Effector memory CD4-positive, alpha-beta T cell (primary cell): ENCODE measurements at places on chromosomes 3 and 15.

DNA sequence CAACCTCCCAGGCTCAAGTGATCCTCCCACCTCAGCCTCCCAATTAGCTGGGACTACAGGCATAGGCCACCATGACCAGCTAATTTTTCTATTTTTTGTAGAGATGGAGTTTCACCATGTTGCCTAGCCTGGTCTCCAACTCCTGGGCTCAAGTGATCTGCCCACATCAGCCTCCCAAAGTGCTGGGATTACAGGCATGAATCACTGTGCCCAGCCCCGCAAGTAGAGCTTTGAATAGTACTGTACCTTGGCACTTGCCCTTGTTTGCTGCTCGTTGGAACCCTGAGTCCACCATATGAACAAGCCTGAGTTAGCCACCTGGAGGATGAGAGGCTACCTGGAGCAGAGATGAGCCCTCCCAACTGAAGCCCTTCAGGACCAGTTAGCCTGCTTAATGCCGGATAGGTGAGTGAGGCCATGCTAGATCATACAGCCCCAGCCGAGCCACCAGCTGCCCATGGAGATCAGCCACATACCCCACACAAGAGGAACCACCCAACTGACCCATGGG lies 267.9 kb downstream of the SHQ1 start:
- no peak for DNase-seq

GRCh38 chr3:99774467-99774866 lies 43.2 kb upstream of the CMSS1 start:
- DNase-seq = no peak

DNA sequence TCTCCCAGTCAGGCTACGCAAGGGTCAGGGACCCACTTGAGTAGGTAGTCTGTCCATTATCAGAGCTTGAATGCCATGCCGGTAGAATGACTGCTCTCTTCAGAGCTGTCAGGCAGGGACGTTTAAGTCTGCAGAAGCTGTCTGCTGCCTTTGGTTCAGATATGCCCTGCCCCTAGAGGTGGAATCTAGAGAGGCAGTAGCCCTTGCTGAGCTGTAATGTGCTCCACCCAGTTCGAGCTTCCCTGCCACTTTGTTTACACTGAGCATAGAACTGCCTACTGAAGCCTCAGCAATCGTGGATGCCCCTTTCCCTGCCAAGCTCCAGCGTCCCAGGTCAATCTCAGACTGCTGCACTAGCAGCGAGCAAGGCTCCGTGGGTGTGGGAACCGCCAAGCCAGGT lies 57.5 kb upstream of the SETMAR start:
- no peak for DNase-seq

DNA sequence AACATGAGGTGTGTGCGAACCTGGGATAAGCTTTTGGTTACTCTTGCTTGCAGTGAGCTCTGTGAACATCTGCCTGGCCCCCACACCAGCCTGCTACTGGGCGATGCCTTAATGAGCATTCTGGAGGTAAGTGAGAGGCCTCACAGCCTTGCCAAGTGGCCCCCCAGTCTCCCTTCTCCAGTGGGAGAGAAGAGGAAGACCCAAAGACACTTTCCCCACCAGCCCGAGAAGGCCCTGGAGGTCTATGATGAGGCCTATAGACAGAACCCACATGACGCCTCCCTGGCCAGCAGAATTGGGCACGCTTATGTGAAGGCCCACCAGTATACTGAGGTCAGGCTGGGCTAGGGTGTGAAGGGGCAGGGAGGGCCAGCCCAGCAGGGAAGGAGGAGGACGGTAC lies 22.5 kb downstream of the TTC21A start:
- no peak for DNase-seq

GRCh38 chr3:25655659-25656058 lies 9.0 kb downstream of the TOP2B start:
- DNase-seq = no peak

DNA sequence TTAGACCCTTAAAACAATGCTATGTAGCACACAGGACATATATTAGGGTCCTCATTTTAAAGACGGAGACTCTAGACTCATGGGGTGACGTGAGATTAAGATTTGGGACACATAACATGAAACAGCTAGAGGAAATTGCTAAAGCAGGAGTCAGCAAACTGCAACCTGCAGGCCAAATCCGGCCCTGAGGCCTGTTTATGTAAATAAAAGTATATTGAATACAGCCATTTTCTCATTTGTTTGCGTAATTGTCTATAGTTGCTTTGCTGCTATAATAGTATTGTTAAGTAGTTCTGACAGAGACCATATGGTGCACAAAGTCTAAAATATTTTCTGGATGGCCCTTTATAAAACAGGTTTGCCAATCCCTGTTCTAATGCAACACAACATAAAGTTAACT lies 115.5 kb downstream of the TMCO5A start:
- DNase-seq = no peak

DNA sequence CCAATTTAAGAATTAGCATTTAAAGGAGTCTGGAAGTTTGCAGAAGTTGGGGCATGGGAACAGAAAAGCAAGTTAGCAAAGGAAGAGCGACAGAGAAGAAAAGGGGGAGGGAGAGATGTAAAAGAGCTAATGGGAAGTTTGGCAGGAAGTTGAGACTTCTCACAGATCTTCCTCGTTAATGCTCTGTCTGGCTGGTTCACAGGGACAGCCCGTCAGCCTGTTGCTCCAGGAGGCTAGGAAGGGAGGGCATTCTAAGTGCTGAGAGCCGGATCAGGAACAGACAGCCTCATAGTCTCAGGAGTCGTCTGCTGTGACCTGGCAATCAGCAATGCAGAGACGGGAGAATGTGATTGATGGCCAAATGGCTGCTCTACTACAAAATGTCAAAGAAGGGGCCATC lies 150.3 kb downstream of the AGBL1 start:
- DNase-seq = no peak

GRCh38 chr3:188775412-188775811 lies 396.4 kb upstream of the TPRG1 start:
- DNase-seq = no peak
